ENCODE measurements at places on chromosomes 7 and 10. TPM values are rescaled to one million over a fixed set of nuclear protein-coding genes. Genes with fewer than 3 reads are reported as not detected.

ABCC2 gene
- 0.50 TPM for polyA plus RNA-seq

DNA sequence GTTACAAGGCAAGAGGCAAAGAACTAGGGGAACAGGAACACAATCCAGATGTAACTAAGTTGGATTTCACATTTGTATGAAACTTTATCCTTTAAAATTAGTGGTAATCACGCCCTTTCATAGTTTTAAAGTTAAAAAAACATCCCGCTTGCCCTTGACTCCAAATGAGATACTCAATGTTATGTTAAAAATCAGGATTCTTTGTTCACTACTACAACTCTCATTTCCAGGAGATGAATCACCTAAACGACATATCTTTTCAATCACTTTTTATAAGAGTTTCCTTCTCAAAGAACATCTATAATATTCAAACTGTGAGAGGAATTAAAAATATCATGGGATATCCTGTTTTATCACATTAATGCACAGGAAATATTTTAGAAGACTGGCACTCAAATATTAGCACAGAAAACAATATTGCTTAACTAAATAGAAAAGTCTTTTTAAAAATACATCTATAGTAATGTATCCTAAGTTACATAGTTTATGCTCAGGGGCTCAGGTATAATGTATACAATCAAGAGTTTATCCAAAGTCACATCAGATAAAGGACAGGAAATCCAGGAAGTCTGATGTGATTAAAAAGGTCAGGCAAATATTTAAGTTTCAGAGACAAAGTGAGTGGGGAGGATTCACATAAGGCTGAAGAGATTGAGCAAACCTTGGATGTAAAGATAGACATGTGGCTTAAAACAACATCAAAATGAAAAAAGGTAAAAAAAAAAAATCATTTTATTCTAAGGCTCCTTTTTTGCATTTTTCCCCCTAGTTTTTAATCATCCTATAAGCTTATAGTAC, 41.9 kb downstream of the CADPS2 start:
- DNase-seq: no peak

DNA sequence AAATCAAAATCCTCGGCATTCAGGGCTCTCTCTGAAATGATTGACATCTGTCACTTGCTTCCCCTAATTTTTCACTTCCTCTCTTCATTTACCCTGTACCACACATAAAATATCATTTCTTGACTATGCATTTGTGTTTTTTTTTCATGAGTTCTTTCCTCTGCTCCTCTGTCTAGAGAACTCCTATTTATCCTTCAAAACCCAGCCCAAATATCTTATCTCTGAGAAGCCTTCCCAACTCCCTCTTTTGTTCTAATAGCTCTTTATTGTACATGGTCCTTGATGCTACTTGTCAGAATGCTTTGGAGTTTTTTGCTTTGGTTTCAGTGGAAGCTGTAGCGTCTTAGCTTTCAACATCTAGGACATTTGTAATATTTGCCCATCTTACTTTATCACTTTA, 190.2 kb upstream of the CTBP2 start:
- DNase-seq: no peak

PLEKHS1 gene
- 0.46 TPM for polyA plus RNA-seq

TAS2R41 gene
- polyA plus RNA-seq: not detected

DNA sequence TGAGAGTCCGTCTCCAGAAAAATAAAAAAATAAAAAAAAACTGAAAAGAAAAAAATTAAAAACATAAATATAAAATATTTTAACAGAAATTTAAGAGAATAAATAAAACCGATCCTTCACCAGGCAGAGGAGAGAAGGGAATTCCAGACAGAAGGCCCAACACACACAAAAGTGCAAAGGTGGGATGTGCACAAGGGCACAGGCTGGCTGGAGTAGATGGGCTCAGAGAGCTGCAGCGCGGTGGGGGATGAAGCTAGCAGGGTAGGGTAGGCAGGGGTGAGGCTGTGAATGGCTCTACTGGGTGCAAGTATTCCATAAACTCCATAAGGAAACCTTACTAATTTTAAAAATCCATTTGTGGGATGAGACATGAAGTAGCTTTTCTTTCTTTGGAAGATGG, 15.7 kb upstream of the ARPC1A start:
- DNase-seq: no peak

SCART1 gene
- not detected for polyA plus RNA-seq

DNA sequence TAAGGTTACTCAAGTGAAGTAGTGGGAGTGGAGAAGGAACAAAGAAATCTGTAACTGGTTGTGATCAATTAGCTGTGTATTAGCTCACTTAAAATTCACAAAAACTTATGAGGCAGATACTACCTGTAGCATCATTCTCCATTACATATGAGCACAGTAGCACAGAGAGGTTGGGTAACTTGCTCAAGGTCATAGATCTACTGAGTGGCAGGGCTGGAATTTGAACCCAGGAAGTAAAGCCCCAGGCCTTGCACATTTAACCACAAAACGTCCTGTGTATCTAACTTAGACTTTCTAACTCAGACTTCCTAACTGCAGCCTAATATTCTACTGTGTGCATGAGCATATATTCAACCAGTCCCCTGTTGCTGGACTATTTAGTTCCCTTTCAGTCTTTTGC, 5.6 kb upstream of the SLF2 start:
- DNase-seq: no peak

DNA sequence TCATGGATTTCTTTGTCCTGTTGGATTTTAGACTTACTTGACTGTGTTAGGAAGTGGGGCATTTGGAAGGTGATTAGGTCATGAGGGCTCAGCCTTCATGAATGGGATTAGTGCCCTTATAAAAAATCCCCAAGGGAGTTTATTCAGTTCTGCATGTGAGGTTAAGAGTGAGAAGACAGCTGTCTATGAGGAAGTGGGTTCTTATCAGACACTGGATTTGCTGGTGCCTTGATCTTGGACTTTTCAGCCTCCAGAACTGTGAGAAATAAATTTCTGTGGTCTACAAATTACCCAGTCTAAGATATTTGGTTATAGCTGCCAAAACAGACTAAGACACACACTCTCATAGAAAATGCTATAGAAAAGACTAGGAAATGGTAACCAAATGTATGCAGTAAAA, 724.7 kb upstream of the FZD8 start:
- no peak for DNase-seq

- peak; percentile 88 for DNase-seq
Measured at GRCh38 chr7:107506674-107507339, 37.0 kb downstream of the GPR22 start.

DNA sequence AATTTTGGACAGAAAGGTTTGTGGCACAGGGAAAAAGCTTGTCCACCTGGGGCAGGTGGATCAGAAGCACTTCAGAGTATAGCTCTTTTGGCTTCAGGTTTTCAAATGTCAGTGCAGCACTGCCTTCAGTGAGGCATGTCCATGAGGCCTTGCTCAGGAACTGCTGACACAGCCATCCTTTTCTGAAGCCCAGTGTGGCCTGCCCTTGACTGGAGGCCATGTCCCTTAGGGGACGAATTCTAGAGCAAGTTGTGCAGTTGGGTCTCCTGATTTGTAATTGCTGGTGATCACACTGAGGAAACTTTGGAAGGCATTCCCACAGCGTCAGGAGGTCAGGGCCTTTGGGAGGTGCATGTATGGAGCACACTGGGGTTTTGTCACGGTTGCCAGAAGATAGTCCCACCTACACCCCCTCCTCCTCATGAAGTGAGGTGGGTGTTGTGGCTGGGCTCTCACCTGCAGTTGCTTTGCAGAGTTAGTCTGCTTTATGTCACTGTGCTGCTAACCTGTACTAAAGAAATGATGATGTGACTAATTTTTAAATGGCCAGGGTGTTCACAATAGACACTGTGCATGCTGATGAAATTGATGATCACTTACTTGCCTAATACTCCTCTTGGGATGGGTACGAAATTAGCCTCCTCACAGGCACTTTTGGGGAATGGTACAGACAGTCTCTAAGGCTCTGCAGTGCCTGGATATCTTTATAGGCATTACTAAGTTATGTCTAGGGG, 41.7 kb downstream of the OGDH start:
- no peak for DNase-seq

CACNA2D1 gene
- polyA plus RNA-seq: 1.8 TPM

C10orf67 gene
- polyA plus RNA-seq: not detected

GRCh38 chr10:91206837-91207474, 13.5 kb upstream of the PCGF5 start:
- no peak for DNase-seq
